Heart right ventricle (tissue), 16 donors: ENCODE measurements at places on chromosomes 7 and 10. TPM values are rescaled to one million over a fixed set of nuclear protein-coding genes. Genes with fewer than 3 reads are reported as not detected.

Gene WEE2
- total RNA-seq = not detected

Gene TMEM225B
- total RNA-seq = 0.23 TPM

Gene GAD2
- not detected for total RNA-seq

Gene PNLIPRP3
- total RNA-seq = not detected

GRCh38 chr10:61752111-61753011 is 89.6 kb downstream of the CABCOCO1 start:
- DNase-seq = no peak

DNA sequence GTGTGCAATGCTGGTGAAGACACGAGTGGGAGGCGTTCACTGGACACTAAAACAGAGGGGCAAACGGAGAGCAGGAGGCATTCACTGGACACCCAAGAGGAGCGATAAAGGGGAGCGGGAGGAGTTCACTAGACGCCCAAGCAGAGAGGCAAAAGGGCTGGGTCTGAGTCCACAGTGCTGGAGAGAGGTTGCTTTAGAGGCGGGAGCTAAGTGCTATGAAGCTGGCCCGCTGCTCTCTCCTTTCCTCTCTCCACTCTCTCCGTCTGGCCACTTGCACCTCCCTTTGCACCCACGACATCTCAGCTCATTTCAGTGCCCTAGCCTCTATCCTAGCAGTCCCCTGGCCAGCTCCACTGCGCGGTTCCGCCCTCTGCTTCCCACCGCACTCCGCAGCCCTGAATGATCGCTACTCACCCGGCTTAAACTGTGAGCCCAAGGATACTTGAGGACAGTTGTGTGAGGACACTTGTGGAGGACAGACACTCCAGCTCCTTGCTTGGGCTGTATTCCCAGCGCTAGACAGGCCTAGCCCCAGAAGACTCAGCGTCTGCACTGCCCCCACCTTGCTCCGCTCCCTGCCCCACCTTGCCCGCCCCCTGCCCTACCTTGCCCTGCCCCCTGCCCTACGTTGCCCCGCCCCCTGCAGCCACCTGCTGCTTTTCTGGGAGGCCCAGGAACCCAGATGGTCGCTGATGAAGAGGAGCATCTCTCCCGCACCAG is 78.8 kb upstream of the CPXM2 start:
- no peak for DNase-seq

DNA sequence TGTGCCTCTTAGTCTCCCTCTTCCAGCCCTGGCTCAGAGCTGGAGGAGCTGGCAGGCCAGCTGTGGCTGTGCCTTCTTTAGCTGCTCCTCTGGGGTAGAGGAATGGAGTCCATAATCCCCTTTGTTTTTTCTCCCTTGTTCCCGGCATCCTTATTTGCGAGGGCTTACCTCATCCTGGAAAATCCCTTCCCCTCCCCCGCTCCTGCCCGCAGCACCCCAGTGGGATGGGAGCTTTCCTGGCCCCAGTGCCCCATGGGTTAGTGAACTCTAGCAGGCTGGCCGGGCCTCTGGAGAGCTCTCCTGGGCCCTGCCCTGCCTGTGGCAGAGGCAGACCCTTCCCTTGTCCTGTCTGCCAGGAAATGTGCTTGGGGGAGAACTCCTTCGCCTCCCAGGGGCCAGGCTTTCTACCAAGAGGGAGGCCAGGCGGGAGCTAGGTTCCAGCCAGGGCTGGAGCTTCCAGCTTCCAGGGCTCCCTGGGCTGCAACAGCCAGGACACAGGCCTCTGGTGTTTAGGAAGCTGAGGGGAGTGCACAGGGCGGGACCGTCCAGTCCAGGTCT is 16.5 kb upstream of the TRIM8 start:
- peak; percentile 64 for DNase-seq

- DNase-seq = no peak
These were observed 55.1 kb downstream of the ABI1 start for GRCh38 chr10:26805567-26806245.

DNA sequence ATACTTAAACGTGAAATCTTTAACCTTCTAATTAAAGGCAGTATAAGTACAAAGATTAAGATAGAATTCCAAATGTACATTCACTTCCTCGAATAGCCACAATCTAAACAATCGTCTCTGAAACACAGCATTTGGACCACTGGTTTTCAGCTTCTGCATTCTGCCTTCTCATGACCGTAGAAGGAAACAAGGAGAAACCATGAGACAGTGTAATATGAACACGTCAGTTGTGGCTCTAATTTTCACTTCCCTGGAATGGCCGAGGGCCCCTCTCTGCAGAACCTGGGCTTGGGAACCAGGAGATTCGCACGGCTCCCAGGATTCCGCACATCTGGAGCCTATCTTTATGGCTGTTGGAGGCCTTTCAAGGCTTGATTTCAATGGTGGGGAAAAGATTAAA is 189.3 kb downstream of the KLF6 start:
- DNase-seq = no peak

DNA sequence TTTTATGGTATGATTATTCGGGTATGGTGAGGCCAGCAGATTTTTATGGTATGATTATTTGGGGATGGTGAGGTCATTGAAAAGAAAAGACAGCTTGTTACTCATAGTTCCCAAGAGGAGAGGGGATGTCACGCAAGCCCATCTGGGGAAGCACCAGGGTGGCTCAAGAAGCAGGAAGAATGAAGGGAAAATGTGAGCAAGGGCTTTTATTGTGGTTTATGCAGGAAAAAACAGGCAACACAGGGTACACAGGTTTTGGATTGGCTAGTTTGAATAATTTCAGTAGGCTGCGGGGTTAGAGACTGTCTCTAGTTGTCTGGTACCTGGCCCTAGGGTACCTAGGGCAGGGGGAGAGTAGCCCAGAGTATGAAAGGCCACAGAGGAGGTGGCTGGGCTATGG is 26.8 kb upstream of the DGKI start:
- DNase-seq = no peak

DNA sequence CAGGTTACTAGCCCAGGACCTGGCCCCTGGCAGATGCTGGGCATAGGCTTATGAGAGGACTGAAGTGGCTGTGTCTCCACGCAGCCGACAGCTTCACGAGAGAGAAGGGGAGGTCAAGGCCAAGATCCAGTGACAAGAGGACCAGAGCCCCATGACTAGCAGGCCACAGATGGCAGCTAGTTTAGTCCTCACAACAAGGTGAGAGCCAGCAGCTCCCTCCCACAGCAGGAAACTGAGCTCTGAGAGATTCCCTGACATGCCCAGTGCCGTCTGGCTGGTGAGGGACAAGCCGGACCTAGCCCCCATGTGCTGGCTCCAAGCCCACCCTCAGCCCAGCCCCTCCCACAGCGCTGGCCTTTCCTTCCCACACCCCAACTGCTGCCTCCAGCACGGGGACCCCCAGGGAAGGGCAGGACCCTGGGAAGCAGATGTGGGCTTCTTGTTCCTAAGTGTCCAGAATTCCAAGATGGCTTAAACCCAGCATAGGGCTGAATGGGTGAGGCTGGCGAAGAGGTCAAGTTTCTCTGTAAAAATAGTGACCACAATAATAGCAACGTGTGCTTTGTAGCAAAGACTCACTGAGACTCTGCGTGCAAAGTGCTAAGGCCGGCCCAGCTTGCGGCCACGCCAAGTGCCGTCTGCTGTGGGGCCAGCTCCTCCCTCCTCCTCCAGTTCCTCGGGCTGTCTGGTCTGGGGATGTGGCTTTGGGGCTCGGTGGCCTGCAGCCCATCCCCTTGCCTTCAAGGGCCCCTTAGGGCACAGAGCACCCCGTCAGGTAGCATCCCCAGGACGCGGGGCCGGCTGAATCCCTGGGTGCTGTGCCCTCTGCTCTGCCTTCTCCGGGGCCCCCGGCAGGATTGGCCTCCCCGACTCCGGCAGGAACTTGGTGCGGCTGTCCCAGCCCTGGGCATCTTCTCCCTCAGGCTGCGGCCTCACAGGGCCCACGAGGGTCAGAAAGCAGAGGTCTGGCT is 7.8 kb upstream of the FAM20C start:
- no peak for DNase-seq

- DNase-seq = no peak
These were observed 138.5 kb downstream of the CPED1 start for GRCh38 chr7:121126801-121127534.

GRCh38 chr10:2887391-2888070 is 179.8 kb upstream of the PFKP start:
- DNase-seq = no peak

- peak; percentile 56 for DNase-seq
These were observed 69.1 kb downstream of the ZMIZ1 start for GRCh38 chr10:79137826-79138225.

DNA sequence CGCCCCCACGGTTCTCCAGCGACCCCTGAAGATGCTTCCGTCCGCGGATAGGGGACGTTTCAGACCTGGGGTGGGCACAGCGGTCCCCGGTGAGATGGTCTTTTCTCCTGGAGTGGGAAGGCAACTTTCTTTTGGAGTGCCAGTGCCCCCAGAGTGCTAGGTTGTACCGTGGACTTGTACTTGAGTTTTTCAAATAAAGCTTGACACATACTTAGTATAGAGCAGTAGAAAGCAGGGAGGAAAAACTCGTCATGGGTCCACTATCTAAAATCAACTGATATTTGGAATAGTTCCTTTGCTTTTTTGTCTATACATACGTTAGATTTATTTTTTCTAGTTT is 28.4 kb downstream of the RBM20 start:
- no peak for DNase-seq

DNA sequence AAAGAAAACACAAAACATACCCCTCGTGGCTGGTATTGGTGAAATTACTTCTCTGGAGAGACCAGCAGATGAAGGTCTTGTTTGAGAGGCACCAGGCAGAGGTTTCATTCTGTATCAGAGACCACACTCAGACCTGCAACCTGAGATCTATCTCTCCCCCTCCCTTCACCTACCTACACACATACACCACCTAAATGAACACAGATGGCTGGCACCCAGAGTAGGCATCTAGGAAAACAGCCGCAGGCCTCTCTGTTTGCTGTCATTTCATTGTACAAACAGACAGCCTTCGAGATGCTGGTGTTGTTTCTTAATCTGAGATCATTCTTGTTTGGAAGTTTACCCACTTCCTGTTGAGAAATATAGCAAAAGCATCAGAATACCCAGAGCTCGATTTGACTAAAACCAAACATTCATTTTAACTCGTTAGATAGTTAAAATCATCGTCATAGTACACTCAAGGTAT is 173.9 kb upstream of the SLC25A13 start:
- no peak for DNase-seq

GRCh38 chr7:26101361-26102151 is 50.4 kb upstream of the NFE2L3 start:
- no peak for DNase-seq

DNA sequence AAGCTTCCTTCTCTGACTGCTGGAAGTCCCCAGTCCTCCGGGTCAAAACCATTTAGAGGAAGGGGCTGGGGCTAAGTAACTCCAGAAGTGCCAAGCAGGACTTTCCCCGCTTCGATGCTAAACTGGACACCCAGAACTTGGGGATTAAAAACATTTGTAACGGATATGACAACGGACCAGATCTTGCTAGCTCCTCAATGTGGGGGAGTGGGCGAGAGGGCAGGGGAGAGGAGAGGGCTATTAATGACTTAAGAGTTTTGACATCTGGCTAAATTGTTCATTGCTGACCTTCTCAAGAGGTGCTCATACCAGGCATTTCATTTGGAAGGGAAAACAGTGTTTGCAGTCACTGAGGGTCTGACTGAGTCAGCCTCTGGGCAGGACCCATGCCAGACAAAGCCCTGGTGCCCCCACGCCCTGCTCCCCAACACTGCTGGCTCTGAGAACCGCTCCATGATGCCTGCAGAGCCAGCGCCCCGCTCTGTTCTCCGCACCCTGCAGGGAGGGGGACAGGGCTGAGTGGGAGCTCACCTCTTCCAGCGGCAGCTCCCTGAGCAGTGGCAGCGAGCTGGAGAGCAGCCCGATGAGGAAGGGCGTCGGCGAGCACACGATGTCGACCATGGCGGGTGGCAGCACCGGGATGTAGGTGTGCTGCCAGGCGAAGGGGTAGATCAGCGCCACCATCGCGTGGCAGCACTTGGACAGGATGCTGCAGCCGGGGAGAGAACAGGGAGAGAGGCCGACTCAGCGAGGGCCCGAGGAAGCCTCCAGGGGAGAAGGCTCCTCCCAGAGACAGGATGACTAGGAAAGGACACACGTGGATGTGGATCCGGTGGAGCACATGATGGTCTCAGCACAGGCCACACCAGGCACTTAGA is 47.7 kb upstream of the MKRN1 start:
- DNase-seq = no peak
